Muscle of back (tissue), 13 donors: ENCODE measurements at places on chromosomes 16 and 17. TPM values are rescaled to one million over a fixed set of nuclear protein-coding genes. Genes with fewer than 3 reads are reported as not detected.

The CNTNAP4 gene
- polyA plus RNA-seq = 11.2 TPM

The LLGL2 gene
- 5.3 TPM for polyA plus RNA-seq

The ALKBH5 gene
- 59.0 TPM for polyA plus RNA-seq

The KRT36 gene
- polyA plus RNA-seq = not detected

The CCL14 gene
- 30.5 TPM for polyA plus RNA-seq

The ZG16B gene
- polyA plus RNA-seq = 0.56 TPM

The RNF43 gene
- 0.23 TPM for polyA plus RNA-seq

The KREMEN2 gene
- 3.6 TPM for polyA plus RNA-seq

The ZNF469 gene
- polyA plus RNA-seq = 4.3 TPM

The TP53TG3B gene
- not detected for polyA plus RNA-seq

The SEZ6L2 gene
- polyA plus RNA-seq = 1.7 TPM

The PLA2G10 gene
- 0.71 TPM for polyA plus RNA-seq

The RSAD1 gene
- polyA plus RNA-seq = 41.0 TPM

The BFAR gene
- polyA plus RNA-seq = 50.5 TPM

The OR1A1 gene
- 0.06 TPM for polyA plus RNA-seq

The PSMC3IP gene
- 9.3 TPM for polyA plus RNA-seq

The KRT23 gene
- polyA plus RNA-seq = 0.16 TPM

The COX11 gene
- polyA plus RNA-seq = 35.1 TPM

The SHCBP1 gene
- 9.6 TPM for polyA plus RNA-seq

The ITGAE gene
- polyA plus RNA-seq = 34.8 TPM

The MYL11 gene
- 6,870 TPM for polyA plus RNA-seq

The COG1 gene
- polyA plus RNA-seq = 37.3 TPM

The SP6 gene
- polyA plus RNA-seq = 4.0 TPM

The CCDC78 gene
- 1.1 TPM for polyA plus RNA-seq

The SSTR5 gene
- not detected for polyA plus RNA-seq

The FAM234A gene
- polyA plus RNA-seq = 41.1 TPM

The MYH1 gene
- polyA plus RNA-seq = 40.2 TPM

The NPIPA8 gene
- polyA plus RNA-seq = 0.67 TPM

The NTN1 gene
- 15.9 TPM for polyA plus RNA-seq

The CDK5R1 gene
- 6.0 TPM for polyA plus RNA-seq

The DHRS11 gene
- polyA plus RNA-seq = 8.5 TPM

The KCNJ2 gene
- 8.2 TPM for polyA plus RNA-seq

The PERCC1 gene
- polyA plus RNA-seq = not detected
